ENCODE measurements at places on chromosomes 13 and 19. TPM values are rescaled to one million over a fixed set of nuclear protein-coding genes. Genes with fewer than 3 reads are reported as not detected.
A peak's percentile ranks its signal among the peaks of the same experiment; 100 is the strongest.

The ZNF561 gene
- 34.4 TPM for total RNA-seq

GRCh38 chr19:40862785-40863184 is 12.5 kb upstream of the CYP2A6 start:
- ATAC-seq = no peak

DNA sequence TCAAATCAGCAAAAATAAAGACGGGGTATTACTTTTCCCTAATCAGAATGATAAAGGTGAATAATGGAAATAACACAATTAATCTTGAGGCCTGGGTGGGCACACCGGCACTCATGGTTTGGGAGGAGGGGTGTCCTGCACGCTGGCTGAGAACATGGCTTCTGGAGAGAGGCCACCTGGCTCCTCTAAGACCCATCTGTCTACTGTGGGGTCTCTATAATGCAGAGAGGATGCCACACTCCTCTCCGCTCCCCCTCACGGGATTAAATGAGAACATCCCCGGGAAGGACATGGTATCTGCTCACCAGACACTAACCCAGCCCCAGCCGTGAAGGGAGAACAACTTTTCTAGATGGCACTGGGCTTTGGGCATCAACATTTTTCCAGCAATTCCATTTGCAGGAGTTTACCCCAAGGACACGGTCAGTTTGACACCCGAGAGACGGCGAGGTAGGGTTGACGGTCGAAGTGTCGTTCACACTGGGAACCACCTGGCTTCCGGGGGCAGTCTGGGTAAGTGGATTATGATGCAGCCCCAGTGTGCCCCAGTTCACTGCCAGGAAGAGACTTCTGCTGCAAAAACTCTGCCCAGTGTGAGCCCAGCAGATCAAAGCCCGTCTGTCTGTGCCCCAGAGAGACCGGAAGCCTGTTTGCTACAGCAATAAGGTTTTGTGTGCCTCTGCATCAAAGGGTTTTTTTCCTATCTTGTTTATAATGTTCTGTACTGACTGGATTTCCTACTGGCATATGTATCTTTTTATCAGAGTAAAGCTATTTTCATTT is 56.6 kb downstream of the CEBPG start:
- ATAC-seq = no peak

GRCh38 chr13:29594710-29595379 is 643 bp downstream of the SLC7A1 start:
- peak; percentile 61 for ATAC-seq

The PPFIA3 gene
- total RNA-seq = 3.9 TPM

Data from gastroesophageal sphincter (tissue), 4 donors.